ENCODE measurements at places on chromosomes 4 and X. TPM values are rescaled to one million over a fixed set of nuclear protein-coding genes. Genes with fewer than 3 reads are reported as not detected.

The ADH4 gene
- polyA plus RNA-seq, result not detected

DNA sequence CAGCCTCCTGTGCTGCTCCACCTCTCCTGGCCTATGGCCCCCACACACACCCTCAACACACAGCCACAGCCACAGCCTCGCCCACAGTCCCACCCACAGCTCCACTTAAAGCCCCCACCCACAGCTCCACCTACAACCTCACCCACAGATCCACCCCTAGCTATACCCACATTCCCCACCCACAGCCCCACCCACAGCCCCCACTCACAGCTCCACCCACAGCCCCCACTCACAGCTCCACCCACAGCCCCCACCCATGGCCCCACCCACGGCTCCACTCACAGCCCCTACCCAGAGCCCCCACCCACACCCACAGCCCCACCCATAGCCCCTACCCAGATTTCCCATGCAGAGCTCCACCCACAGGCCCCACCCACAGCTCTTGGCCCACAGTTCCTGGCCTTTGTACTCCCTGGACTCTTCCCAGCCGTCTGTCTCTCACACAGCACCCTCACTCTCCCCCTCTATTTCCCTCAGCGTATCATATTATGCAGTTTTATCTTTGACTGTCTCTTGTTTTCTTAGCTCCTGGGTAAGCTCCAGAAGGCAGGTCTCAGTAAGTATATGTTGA is 322.5 kb downstream of the EVC2 start:
- no peak for DNase-seq

DNA sequence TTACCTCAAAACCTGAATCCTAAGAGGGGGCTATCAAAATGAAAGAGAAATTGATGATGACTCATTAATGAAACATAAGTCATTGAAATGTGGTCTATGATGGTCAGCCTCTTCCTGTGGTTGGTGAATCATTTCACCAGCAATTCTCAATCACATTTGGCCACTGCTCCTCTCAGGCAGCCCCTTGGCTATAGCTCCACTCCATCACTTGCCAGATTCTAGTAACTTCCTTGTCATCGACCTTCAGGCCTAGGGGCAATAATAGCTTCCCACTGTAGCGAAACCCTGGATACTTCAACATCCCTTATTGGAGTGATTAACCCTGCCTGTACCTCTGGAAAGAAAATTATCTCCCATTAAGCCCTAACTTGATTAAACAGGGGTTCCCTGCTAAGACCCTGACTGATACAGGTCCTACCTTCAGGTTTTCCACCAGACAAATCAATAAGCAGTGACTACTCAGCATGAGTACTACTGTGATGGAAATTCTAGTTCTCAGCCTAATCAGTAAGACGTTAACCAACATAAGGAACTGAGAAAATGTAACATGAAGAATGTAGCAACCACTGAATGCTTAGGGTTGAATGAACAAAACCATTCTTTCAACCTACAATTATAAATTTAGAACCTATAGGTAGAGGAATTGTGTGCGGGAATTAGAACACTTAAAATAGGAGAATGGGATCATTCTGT is 30.4 kb downstream of the ADH7 start:
- DNase-seq, result peak; percentile 87

DNA sequence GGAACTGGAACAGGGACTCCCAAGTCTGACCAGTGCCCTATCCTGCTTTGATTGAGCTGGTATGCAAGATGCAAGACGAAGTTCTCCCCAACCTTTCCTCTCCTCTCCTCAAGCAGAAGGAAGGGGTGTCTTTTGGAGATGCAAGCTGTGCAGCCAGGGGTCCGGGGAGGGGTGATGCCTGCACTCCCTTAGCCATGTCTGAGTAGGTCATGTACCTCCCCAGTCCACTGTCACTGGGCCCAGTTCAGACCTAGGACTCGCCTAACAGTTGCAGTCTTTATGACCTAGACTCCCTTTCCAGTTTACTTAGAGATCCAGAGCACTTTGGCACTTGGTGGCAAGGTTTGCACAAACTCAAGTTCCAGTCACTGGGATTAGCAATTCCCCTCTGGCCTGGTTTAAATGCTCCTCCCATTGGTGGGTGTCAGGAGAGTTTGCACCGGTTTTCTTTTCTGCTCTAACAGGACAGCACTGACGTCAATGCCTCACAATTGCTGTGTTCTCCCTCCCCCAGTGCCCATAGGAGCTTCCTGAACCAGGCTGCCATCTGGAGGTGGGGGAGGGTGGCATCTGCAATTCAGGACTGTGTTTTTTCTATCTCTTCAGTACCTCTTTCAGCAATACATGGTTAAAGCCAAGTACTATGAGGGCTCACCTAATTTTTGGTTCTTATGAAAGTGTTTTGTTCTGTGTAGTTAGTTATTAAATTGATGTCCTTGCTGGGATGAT is 782.2 kb downstream of the ARAP2 start:
- DNase-seq, result no peak

- no peak for DNase-seq
These were observed 131.4 kb upstream of the CTSO start for GRCh38 chr4:156085100-156085499.

DNA sequence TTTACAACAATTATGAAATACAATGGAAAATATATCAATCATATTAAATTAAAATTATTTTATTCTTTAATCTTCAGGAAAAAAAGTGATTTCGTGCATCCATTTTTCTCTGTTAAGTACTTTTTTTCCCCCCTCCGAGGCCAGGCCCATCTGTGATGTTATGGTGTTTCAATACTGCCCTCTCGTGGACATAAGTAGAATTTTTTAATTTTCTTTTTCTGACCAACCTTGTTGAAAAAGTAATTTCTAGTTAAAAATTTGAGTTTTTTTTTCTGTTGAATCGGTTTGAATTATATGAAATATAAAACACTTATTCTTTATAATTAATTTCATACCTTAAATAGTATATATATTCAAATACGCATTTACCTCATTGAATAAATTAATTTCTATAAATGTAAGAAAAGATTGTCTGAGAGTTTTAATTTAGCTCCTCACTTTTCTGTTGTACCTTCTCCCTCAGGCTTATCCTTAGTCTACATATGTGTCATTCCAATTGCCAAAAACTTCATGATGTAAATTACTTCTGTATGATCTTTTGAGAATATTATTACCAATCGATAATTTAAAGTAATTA is 175.8 kb upstream of the TECRL start:
- DNase-seq, result no peak

GRCh38 chr4:77615153-77615552 is 9.5 kb downstream of the CXCL13 start:
- DNase-seq, result no peak

- DNase-seq, result no peak
These were observed 251.6 kb downstream of the USP46 start for GRCh38 chr4:52407545-52407944.

GRCh38 chrX:103734125-103734760 is 23.5 kb downstream of the TMEM31 start:
- no peak for DNase-seq

Data from GM12878 (cell line).